ENCODE measurements at places on chromosomes 6 and 20. TPM values are rescaled to one million over a fixed set of nuclear protein-coding genes. Genes with fewer than 3 reads are reported as not detected.

- no peak for DNase-seq
Observed at GRCh38 chr20:3316136-3316535, 77.1 kb upstream of the SLC4A11 start.

- peak; percentile 79 for DNase-seq
Observed at GRCh38 chr6:33314515-33314942, 651 bp upstream of the TAPBP start.

- no peak for DNase-seq
Observed at GRCh38 chr20:8150591-8150990, 18.5 kb downstream of the PLCB1 start.

GRCh38 chr6:44051515-44051914 is 75.7 kb downstream of the MRPL14 start:
- peak; percentile 70 for DNase-seq

- DNase-seq, result peak; percentile 90
Observed at GRCh38 chr6:43644940-43645612, at the start of gene RSPH9. Gene RSPH9, plus strand, starts transcription at chr6:43645036. Its CDS starts 63 bp downstream, at chr6:43645099.

- DNase-seq, result no peak
Observed at GRCh38 chr20:17747431-17747846, 47.7 kb downstream of the BANF2 start.

DNA sequence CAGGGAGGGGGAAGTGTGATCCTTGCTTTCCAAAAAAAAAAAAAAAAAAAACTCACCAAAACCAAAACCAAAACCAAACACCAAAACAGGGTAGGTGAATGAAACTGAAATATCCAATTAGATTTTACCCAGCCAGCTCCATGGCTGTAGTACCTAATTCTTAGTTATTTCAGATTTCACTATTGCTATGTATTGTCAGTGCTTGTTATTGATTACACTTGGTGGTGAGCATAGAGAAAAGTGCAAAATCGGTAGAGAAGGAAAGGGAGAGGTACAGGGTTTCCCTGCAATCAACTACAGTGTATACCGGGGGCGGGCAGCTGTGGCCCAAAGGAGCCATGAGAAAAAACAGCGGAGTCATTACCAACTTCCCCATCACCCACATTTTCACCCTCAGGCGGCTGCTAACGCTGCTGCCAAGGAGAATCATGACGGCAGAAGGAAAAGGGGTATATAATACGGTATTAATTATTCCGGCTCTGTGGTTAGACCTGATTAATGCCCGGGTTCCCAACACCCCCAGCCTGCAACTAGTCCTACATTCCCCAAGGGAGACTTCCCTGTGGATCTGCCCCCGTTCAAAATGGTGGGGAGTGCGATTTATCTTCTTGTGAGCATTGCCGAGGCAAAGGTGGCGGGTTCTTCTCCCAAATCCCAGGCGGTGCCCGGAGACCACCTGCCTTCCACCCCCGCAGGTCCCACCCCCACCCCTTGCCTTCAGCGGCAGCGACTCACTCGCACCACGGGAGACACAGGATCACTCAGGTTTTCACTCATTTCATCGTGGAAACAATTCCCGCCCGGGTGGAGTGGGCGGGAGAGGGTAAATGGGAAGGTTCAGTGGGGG is at the start of gene C6orf62:
Gene C6orf62 (minus strand): TSS at position 30 of the 847 bp plus-strand sequence. CDS start 486 bp downstream, outside the sequence.
- DNase-seq, result peak; percentile 69

DNA sequence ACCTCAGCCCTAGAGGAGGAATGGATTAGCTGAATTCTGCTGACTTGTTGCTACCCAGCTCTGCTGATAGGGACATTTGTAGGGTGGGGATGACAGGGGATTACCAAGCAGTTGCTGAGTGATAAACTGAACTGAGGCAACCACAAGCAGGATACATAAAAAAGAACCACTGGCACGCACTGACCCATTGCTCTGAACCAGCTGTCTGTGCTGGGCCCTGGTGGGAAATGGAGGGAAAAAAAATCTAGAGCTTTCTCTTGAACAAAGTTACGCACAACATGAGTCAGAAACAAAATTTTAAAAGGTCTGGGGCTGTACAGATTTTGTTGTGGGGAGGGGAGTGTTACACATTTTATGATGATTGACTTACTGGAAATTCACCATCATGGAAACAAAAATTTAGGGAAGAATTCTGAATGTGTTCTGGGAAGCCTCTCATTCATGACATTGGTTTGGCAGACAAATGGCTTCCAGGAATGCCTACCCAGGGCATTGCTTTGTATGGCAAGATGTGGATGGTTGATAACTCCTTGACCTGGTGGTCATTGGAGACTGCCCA is 37.7 kb downstream of the FOXO3 start:
- no peak for DNase-seq

The PTCRA gene
- polyA plus RNA-seq, result not detected

- DNase-seq, result no peak
Observed at GRCh38 chr6:42545226-42545773, 18.5 kb upstream of the UBR2 start.
